SK-N-DZ (cell line): ENCODE measurements at places on chromosomes 7 and 10.

GRCh38 chr7:82623812-82624211 is 180.2 kb upstream of the CACNA2D1 start:
- no peak for DNase-seq

GRCh38 chr10:107708981-107709380 is 544.5 kb upstream of the SORCS1 start:
- DNase-seq = no peak

- no peak for DNase-seq
These were observed 35.5 kb upstream of the IKZF1 start for GRCh38 chr7:50268990-50269389.

GRCh38 chr7:92987095-92987494 is 130.7 kb downstream of the SAMD9 start:
- DNase-seq = no peak

DNA sequence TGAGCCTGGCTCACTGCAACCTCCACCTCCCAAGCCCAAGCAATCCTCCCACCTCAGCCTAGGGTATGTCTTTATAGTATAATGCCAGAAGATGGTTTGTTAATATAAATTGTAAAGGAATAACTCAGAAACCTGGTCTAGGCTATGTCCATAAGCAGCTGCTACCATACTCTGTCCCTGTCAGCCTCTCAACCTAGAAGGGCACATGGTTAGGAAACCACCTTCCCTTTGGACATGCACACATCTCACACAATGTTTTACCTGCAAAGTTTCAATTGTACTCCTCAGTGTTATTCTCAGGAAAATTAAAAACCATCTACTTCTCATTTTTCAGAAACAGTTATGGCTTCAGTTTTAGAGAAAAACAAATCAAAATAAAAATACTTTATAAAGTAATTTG is 40.1 kb downstream of the ARHGAP21 start:
- DNase-seq = no peak

DNA sequence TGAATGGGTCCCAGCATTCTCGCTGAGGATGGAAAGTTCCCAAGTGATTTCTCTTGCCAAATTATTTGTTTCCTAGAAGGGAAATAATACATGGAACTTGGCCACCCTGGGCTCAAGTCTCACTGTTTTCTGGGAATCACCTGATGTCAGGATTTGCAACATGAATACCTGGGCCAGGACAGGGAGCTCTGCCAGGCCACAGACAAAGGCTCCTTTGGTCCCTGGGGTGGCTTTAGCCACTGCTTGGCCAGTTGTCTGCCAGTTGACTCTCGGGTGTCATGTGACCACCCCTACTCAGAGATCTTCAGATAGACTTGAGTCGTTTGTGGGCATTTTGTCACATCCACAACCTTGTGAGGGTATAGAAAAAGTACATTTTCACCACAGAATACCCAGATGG is 258.0 kb upstream of the HABP2 start:
- DNase-seq = no peak

DNA sequence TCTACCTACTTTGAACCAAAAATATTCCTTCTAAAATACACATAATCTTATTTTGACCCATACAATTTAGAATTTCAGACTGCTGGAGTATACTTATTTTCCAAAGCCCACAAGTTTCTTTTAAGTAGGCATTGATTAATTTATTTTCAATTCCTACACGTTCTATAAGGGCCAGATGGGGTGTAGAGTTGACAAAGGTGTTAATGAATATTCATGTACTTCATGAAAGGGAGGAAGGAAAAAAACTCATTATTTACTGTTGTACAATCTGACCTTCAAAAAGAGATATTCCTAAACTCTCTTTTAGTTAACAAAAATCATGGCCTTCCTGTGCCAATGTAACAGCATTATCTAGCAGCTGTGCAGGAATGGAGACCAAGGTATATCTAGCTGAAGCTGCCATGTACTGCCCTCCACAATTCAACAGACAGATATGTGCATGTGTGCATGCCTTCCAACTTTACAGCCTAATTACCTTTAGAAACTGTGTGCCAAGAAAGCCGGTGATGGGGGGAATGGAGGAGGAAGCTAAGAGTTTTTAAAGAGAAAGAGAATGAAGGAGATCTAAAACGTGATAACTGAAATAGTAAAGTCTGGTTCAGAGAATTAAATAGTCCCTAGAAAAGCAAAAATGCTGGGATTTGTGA is 108.9 kb downstream of the UPF2 start:
- no peak for DNase-seq

GRCh38 chr7:30086529-30086928 is 48.3 kb upstream of the MTURN start:
- DNase-seq = no peak

DNA sequence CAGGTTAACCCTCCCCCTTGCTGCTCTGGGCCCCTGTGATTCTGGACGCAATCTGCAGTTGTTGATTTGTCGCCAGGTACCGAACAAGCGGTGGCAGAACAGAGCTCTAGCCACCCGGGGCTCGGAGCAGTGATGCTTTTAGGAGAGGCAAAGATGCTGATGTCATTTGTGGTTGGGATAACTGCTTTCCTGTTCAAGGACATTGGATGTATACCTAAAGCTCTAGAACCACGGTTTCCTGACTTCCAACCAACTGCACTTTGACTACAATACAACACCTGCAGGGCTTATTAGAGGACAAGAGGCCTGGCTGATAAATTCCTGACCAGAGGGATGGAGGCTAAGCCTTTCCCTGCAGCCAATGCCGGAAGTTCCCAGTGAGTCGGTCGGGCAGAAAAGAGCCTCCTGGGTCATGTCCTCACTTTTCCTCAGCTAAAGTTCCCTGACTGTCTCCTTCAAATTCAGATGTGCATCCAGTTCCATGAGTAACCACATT is 6.5 kb upstream of the RBM20 start:
- no peak for DNase-seq

DNA sequence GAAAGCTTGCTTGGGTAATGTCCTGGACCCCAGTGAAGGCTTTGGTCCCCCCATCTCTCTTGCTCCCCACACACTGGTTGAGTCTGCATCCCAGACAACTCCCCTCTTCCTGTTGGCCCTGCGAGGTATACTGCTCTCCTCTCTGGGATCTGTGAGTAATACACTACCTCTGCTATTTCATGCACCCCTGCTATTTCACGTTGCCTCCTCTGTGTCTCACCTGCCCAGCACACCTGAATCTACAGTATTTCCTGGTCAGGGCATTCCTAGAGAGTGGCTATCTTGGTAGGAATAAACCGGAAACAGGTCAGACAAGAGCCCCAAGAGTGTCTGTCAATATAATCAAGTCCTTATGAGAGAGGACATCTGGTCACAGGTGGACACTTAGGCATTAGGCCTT is 114.3 kb upstream of the ODAD2 start:
- DNase-seq = no peak

DNA sequence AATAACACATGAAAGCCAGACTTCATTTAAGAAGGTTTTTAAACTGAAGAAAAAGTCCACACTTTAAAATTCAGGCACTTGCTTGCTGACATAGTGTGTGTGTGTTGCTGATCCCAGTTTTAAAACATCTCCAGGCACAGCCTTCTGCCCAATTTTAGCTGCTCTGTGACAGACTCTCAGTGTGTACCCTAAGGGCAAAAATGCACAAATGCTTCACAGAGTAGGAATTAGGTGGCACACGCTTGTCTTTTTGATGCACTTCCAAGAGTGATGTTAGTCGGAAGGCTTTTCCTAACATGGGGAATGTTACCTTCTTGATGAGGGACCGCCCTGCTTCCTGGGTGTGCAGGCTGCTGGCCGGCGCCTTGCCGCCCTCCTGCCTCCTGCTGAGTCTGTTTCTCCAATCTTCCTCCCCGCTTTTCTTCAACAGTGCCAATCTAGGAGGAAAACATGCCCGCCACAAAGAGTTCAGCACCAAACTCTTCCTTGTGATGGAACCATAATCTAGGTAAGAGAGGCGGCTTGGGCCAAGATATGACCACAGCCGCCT is 122.3 kb downstream of the SVIL start:
- DNase-seq = no peak

DNA sequence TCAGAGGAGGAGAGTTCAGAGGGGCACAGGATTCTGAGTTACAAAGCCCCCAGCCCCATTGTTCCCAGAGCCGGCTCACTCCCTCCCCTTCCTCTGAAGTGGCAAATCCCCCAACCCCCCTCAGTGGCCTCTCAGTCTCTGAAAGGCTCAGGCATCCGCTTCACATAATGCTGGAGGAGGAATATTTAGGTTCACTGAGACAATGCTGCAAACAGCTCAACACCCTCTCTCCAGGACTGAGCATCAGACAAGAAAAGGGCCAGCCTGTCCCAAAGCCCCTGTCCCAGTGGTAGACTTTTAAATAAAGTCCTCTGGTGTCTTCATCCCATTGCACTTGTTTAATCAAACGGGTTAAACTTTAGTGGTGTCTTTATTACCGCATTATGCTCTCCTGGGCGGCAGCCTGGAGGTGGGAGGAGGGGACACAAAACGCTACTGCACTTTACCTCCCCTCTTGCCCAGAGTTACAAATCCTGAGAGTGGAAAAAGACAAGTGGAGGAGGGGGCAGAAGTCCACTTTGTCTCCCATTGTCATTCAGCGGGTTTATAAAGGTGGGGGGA is 257.9 kb downstream of the FGFR2 start:
- no peak for DNase-seq

- DNase-seq = no peak
These were observed 253.3 kb downstream of the PRPF18 start for GRCh38 chr10:13840036-13840435.
